Pulmonary artery endothelial cell (primary cell): ENCODE measurements at places on chromosomes 1 and 21. TPM values are rescaled to one million over a fixed set of nuclear protein-coding genes. Genes with fewer than 3 reads are reported as not detected.

DNA sequence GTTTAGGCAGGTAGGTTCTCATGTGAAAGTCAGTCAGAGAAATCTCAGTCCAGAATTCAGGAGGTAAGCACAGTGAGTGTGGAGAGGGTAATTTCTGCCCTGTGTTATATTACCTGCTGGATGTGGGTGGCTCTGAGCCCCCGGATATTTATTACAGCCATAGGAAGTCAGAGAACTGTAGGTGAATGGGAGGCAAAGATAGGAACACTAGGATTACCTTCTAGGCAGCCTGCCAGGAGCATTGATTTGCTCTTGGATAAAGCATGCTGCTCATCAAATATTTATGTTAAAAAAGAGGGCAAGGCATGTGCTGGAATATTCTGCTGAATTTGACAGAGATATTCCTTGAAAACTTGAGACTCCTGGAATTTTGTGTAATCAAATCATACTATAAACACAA is 8.5 kb downstream of the GNG12 start:
- DNase-seq, result no peak

DNA sequence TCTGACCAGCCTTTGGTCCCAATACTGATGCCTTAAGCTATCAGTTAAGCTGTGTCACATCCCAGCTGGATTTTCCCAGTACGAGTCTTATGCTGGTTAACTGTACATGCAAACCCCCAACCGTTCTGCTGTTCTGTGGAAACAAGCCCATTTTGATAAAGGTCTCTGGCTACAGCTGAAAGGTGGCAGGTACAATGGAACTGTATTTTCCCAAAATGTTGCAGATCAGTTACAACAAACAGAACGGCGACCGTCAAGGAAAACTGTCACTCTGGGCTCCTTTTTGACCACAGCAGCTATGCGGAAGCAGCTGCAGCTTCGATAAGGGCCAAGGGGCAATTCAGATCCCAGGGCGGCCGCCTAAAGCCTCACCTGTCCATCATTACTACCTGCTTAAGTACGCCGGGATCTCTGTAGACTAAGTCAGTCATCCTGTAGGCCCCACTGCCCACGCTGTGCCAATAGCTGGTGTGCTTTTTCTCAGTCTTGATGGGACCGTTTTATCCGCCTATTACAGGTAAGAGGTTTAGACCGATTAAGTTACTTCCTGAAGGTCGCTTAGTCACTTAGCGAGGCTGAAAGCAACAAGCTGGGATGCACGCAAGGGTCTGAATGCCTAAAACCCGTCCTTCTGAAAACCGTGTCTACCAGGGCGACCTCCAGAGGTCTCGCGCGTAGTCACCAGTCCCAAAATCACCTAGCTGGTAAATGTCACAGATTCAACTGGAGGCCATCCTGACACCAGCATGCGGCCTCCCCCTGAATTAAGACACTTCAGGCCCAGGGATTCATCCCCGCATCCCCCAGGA is 11.1 kb upstream of the RAB42 start:
- no peak for DNase-seq

GRCh38 chr1:212964102-212964501 is 13.8 kb downstream of the VASH2 start:
- no peak for DNase-seq

DNA sequence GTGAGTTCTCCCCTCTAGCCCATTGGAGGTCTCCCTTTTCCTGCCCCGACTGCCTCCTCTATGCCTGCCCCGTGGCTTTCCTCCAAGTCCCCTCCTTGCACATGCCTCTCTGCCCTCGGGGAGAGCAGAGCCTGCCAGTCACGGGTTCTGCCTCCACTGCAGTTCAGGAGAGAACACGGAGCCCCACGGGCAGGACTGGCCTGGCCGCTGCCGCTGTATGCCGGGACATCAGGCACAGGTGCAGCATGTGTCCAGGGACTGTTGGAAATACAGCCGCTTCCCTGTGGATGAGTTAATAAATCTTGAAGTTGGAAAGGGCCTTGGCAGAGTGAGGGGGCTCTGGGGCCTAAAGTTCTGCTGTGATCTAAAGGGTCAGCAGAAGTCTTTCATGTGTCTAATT is 676.6 kb downstream of the MATN1 start:
- DNase-seq, result no peak

DNA sequence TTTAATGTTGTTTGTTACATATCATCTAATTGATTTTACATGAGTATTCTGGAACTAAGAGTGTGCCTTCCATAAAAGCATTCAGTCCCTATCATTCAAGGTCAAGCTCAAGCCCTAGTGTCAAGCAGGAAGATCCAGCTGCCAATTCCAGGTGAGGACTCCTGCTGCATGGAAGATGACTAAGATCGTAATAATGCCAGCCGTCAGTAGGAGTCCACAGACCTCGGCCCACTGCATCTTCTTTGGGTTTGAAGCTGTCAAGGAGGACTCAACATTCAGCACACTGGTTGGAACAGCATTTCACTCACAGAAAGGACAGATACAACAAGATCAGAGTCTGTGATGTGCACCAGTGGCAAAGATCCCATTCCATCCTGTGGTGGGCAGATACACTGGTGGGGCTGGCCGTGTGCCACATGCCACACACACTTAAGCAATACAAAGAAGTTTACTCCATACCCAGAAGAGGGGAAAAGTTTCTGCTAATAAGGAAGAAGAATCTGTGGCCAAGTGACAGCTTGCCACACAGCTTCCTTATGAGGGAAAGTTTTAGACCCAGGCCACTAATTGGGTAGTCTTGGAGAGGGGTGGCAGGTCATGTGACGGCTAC is 160.4 kb downstream of the PIK3R3 start:
- no peak for DNase-seq

The OR2T11 gene
- total RNA-seq, result not detected in 2 replicates

- no peak for DNase-seq
These were observed 423.5 kb downstream of the CAMTA1 start for GRCh38 chr1:7208647-7209180.

DNA sequence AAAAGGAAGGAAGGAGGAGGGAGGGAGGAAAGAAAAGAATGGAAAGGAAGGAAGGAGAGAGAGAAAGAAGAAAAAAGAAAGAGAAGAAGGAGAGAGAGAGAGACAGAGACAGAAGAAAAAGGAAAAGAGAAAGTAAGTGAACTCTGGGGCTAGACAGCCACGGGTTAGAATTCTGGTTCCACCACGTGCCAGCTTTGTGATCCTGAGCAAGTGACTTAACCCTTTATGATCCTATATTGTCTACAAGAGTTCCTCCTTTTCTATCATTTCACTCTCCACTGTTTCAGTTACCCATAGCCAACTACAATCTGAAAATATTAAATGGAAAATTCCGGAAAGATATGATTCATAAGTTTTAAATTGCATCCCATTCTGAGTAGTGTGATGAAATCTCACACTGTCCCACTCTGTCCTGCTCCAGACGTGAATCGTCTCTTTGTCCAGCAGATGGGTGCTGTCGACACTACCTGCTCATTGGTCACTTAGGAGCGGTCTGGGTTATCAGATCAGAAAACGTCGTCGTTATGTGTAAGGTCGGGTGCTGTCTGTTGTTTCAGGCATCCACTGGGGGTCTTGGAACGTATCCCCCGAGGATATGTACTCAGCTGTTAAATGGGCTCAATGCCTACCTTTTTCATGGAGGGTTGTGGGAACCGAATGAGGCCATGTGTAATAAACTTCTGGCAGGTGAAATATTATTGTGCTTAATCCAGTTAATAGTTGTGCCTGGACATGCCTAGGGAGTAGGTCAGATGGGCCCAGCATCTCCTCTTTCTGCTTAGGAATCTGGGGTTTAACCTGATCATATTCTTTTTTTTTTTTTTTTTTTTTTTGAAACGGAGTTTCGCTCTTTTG is 19.1 kb downstream of the TMEM51 start:
- no peak for DNase-seq

GRCh38 chr1:113811156-113811887 is 954 bp downstream of the RSBN1 start:
- no peak for DNase-seq
